HCEC 1CT (cell line): ENCODE measurements at places on chromosomes 7 and 10.

- DNase-seq, result no peak
Measured at GRCh38 chr7:101234636-101235035, 3.0 kb downstream of the CLDN15 start.

DNA sequence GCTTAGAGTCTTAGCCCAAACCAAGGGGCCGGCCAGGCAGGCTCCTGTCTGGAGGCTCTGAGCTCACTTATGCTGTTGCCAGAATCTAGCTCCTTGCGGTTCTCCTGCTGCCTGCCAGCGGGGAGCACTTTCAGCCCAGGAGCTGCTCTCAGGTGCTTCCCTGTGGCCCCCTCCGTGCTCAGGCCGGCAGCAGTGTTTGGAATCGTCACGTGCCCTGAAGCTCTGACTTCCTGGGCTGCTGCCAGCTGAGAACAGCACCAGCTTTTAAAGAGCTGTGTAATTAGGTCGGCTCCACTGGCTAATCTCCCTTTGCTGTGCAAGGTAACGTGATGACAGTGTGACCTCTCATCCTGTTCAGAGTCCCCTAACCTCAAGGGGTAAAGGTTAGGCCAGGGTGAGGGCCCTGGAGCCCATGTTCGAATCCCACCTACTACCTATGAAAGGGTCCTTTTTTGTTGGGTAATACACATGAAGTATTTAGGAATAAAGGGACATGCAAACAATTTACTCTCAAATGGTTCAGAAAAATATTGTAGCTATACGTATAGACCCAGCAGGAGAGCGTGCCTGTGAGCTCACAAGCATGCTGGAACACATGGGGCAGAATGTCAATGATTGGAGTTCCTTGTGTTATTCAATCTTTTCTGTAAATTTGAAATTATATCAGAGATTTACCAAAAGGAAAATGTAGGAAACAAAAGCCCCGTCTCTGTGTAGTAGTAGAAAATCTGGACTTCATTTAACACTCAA is 16.6 kb downstream of the ZNF862 start:
- DNase-seq, result no peak

DNA sequence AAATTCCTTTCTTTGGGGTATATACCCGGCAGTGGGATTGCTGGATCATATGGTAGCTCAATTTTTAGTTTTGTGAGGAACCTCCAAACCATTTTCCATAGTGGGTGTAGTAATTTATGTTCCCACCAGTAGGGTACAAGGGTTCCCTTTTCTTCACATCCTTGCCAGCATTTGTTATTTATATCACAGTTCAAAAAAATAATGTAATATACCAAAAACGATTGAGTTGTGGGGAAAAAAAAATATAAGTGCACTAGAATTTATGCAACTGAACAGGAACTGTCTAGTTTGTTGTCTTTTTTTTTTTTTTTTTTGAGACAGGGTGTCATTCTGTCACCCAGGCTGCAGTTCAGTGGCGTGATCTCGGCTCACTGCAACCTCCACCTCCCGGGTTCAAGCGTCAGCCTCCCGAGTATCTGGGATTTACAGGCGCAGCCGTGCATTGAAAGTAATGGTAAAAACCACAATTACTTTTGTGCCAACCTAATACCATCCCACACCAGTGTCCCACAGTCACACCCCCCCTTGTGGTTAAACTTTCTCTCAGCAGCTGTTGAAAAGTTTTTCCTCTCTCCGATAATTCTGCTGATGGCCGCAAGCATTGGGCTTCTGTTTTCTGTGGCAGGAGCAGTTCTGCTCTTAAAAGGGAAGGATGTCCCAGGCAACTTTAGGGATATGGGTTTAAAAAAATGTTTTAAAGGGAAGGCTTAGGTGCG is 6.8 kb upstream of the LAT2 start:
- peak; percentile 17 for DNase-seq

DNA sequence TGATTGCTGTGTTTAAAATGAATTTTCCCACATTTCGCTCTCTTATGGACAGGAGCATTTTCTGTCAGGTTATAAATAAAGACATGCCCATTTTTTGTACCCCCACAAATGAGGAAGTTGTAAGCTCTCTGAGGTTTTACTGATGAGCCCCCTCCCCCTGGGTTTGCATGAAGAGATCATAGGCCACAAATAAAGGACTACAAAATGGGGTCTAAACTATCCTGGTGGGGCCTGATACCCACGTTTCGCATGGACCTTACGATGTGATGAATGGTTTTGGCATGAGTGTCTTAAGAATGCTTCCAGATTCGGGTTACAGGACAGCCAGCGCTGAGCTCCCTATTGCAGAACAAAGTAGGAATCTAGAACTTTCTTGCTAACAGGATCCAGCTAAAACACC is 5.8 kb downstream of the IKZF1 start:
- no peak for DNase-seq

DNA sequence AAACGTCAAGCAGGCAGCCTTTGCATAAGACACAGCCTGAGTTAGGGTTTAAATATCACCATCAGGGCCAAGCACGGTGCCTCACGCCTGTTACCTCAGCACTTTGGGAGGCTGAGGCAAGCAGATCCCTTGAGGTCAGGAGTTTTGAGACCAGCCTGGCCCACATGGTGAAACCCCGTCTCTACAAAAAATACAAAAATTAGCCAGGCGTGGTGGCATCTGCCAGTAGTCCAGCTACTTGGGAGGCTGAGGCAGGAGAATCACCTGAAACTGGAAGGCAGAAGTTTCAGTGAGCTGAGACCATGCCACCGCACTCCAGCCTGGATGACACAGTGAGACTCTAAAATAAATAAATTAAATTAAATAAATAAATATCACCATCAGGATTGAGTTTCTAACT is 33.0 kb downstream of the SRPK2 start:
- DNase-seq, result no peak

DNA sequence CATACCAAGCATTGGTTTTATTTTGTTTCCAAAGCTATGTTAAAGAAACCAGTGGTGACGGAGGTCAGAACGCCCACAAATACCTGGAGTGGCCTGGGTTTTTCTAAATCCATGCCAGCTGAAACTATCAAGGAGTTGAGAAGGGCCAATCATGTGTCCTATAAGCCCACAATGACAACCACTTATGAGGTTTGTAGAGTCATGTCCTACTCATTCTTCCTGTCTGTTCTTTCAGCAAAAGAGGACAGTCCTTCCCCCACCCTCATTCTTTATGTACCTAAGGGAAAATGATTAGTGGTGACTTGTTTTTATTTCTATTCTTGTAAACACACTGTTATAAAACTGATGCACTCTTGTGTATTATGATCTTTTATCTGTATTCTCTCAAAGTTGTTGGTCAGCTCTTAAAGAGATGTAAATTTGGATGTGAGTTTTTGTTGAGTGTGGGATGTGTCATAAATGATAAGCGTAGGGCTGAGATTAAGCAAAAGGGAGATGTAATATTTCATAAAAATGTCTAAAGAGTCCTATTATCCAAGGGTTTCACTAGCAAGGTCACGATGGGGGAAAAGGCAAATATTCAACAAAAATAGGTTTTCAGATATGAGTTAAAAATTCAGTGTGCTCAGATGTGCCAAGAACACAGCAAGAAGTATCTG is 294.4 kb downstream of the BICC1 start:
- peak; percentile 40 for DNase-seq

DNA sequence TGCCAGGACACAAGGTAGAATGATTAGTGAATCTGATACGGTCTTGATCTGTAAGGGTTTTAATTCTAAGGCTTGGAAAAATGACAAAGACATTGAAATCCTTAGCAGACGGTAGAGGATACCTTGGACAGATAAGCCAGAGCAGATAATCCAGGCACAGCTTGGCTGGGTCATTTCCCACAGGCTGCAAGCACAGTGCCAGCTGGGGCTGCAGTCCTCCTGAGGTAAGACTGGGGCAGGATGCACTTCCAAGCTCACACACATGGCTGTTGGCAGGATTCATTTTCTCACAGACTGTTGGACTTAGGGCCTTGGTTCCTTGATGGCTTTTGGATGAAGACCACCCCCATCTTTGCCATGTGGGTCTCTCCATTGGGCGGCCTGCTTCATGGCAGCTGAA is 63.2 kb upstream of the BMPER start:
- no peak for DNase-seq

GRCh38 chr7:130139193-130139960 is 65.8 kb downstream of the TMEM209 start:
- DNase-seq, result no peak

GRCh38 chr10:11647676-11648075 is 36.2 kb upstream of the USP6NL start:
- DNase-seq, result no peak

DNA sequence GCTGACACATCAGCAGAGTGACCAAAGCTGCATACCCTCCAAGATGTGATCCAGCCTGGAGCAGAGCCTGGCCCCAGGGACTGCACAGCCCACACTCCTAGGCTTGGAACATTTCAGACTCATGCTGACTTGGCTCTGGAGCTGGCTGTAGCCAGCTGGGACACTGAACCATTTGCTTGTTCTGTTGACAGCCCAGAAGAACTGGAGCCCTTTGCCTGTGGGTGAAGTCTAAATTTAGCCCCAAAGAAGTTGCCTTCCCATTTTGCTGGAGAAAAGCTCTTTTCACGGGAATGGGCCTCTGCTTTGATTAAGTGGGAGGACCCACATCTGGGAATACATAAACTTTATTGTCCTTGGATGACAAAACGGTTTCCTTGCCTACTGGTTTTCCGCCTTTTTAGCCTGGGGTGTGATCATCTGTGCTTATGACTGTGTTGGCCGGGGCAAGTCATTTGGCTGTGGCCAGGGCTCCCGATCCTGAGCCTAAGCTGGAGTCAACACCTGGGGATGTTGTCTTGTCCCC is 186.2 kb upstream of the BMPER start:
- DNase-seq, result no peak

- no peak for DNase-seq
Measured at GRCh38 chr7:18663321-18663720, 167.8 kb downstream of the HDAC9 start.

GRCh38 chr7:36309301-36309700 is 80.4 kb upstream of the ANLN start:
- DNase-seq, result no peak

DNA sequence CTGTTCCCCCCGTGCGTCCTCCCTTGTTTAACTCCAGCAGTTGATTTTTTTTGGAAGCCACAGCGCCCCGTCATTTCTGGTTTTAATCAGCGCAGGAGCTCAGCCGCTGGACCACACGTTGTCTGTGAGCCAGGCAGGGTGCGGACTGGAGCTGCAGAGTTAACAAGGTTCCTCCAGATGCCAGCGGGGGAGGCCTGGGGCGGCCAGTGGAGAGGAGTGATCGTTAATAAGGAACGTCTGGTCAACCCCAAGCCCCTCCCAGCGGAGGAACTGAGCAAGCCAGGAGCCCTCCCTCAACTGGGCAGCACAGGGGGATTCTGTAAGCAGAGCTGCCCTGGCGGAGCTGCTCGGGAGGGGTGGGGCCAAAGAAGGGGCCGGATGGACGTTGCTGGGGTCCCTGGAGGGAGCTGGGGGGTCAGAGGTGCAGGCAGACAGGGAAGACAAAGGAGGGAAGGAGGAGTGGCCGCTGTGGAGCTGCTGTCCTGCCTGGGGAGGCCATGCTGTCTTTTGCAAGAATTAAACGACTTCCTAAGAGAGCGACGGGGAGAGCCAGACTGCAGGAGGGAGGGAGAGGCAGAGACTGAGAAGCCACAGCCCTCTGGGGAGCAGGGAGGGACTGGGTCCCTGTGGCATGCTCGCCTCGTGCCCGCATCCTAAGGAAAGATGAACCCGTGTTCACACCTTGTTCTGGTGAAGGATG is 537.1 kb upstream of the FOXK1 start:
- no peak for DNase-seq

DNA sequence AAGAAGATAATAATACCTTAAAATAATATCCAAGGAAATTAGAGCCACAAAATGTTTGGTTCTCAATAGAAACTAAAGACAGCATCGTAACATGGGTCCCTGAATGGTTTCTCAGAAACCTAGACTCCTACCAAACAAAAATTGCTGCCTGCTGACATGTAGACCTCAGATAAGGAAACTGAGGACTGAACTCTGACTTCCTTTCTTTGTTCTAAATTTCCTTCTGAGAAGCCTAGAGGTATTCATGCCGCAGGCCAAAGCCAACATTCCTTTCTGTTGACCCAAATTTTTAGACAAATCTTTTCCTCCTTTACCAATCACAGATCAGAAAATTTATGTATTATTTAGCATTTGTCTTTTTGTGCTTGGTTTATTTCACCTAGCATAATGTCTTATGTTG is 816.7 kb upstream of the PHF14 start:
- DNase-seq, result no peak

DNA sequence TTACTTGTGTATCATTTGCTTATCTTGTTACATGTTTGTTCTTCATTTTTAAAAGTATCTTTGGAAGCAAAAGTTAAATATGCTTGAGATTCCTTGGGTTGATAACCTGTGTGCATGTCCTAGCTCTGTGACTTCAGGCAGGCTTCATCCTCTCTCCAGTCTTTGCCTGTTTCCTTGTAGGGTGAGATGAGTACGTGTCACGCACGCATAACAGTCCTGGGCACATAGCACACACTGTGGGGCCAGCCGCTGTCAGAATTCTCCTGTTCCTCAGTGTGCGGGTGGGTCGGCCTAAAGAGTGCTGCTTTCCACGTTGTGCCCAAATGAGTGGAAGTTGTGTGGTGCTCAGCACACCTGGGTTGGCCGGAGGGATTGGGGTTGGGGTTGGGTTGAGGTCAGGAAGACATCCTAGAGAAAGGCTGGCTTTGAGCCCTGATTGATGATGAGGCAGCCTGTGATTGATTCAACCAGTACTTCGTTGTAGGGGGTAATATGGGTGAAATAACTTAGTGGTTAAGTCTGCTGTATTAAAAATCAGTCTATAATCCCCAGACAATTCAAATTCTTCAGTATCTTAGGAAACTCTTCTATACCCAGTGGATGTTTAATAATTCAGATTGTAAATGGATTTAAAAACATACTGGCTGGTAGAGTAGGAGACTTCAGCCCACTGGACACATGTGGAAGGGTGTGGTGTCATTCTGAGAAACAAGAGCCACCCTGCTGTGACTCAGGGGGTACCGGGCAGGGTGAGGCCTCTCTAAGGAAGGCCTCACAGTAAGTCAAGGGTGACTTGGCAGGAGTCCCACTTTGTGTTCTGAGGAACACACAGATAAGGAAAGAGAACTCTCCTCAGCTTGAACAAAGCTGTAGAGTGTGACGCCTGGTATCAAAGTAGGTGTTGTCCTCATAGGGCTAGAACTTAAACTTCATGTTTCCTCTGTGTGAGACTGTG is 54.8 kb downstream of the DAGLB start:
- DNase-seq, result peak; percentile 79

- peak; percentile 51 for DNase-seq
Measured at GRCh38 chr10:32049113-32049512, 7.1 kb downstream of the KIF5B start.
